H9 (cell line): ENCODE measurements at places on chromosomes 16 and 17.

- no peak for DNase-seq
Measured at GRCh38 chr16:56931271-56931891, 561 bp upstream of the HERPUD1 start.

DNA sequence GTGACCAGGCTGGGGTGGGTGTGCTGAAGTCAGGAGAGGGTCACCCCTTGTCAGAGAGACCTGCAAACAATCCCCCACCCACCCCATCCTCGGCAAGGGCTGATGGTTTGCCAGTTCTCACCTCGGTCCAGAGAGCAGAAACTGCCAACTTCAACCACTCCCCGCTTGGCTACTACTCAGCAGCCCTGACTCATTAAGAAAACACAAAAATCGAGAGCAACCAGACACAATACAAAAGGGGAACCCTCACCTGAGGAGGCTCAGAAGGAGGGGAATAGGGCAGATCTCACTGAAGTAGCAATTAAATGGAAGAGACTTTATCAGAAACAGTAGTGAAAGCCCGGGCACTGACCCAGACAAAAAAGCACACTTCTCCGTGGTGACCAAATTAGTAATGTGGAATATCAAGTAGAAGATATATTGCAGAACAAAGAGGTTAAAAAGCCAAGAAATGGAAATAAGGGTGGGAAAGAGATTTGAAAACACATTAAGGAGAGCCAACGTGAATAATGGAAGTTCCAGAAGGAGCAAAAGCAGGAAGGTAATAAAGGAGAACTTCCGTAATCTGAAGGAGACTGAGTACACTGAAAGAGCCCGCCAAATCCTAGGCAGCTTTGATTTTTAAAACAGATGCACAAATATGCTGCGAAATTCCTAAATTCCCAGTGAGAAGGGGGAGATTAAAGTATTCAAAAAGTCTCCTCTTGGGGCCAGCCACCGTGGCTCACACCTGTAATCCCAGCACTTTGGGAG lies 23.6 kb downstream of the CENPV start:
- no peak for DNase-seq

- no peak for DNase-seq
Measured at GRCh38 chr16:50678531-50678930, 2.6 kb downstream of the SNX20 start.

- no peak for DNase-seq
Measured at GRCh38 chr17:62935523-62935922, 30.5 kb upstream of the TANC2 start.

DNA sequence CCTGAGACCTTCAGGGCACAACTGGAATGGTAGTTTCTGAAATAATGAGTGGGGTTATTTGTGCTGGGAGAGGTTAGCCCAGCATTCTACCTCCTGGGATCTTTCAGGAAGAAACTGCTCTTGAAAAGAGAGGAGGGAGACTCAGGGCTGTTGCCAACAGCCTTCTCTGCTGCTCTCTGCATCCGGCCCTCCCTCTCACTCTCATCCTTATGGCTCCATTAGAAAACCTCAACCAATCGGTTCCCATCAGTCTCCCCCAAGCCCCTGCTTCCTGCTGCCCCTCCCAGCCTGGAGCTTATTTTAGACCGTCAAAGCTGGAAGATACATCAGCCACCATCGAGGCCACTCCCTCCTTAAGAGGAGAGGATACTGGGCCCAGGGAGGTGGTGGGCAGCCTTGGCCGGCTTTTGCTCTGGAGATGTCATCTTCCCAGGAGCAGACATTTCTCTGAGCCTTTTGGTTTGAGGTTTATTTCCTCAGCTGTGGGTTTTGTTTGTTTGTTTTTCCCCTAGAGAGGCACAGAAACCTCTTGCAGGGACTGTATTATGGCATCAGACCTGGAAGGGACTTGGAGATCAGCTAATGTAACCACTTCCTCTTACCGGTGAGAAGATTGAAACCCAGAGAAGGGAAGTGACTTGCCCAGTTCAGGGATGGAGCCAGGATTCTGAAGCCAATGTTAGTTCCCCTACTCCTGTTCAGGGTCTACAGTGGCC lies 2.7 kb downstream of the MPRIP start:
- DNase-seq: peak; percentile 61

DNA sequence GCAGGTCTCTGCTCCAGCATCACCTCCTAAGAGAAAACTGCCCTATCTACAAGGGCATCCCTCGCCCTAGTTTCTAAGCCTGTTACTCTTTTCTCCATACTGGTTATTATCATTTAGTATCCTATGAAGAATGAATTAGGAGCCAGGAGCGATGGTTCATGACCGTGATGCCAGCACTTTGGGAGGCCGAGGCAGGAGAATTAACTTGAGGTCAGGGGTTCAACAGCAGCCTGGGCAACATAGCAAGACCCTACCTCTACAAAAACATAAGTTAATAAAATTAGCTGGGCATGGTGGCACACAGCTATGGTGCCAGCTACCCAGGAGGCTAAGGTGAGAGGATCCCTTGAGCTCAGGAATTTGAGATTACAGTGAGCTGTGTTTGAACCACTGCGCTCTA lies 7.2 kb downstream of the EARS2 start:
- DNase-seq: no peak

DNA sequence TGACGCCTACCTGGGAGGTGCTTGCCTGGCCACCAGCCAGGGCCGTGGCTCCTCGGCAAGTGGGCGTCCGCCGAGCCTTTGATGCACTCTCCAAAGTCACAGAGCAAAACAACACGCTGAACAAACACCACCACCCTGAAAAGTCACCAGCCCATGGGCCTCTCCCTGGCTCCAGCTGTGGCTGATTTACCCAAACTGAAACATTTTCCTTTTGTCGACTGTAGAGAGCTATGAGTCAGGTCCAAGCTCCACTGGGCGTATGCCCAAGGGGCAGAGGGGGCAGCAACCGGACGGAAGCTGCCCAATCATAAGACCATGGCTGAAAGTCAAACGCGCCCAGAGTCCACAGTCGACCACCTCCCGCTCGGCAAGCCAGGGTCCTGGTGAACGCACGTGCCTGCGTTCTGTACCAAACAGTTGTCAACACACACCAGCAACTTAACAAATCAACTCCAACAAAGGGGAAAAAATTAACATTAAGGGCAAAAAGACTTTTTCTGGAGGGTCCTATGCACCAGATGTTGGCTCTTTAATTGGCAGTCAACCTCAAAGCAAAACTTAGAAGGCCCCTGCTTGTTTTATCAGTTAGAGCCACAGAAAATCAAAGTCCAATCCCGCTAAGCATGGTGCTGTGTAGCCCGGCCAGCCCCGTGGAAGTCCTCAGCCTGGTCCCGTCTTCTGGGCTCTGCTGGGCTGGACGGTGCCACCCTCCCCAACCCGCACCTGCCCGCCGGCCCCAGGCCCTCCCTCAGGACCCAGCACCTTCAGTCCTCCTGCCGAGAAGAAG lies 47.3 kb downstream of the TBC1D16 start:
- DNase-seq: no peak

DNA sequence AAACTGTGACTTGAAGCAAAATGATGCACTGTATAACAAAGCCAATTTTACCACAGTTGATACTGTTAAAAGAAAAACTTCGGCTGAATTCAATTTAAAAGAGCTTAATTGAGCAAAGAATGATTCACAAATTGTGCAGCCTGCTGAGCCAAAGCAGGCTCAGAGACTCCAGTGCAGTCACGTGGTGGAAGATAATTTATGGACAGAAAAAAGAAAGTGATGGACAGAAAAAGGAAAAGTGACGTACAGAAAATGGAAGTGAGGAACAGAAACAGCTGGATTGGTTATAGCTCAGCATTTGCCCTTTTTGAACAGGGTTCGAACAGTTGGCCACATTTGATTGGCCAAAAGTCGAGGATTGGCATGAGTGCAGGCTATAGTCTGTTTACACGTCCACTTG lies 25.7 kb downstream of the ZSWIM7 start:
- no peak for DNase-seq

GRCh38 chr16:56852401-56852730 lies 12.6 kb upstream of the SLC12A3 start:
- no peak for DNase-seq

DNA sequence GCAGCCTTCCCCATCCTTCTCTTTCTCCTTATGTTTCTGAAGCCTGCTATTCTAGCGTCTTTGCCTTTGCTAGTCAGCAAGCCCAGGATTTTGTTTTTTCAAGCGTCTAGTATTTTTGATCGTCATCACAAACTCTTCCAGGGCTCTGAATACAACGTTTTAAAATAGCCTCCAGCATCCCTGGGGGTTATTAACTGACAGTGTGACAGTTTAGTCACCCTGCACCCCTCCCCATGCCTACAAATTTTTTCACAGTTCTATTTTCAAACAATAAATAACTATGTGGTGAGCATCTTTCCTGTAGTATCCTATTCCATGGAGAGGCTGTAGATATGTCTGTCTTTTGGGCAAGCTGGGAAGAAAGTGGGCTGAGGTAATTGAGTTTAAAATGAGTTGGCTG lies 280.9 kb downstream of the MAP2K4 start:
- no peak for DNase-seq

DNA sequence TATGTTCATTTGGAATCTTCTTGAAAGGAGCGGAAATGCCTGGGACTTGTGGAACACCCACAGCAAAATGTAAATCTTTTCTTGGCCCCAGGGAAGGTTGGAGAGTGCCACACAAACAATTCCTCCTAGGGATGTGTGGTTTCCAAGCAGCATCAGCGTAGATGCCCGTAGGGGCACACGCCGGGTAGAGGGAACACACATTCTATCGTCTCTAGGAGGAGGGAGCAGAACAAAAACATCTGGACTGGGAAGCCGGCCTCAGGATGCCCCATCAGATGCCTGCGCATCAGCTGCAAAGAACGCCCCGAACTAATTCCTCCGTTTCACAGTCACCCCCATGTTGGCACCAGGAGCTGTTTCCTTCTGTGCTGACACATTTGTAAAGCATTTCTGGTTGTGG lies 357.9 kb upstream of the ZFHX3 start:
- DNase-seq: no peak

DNA sequence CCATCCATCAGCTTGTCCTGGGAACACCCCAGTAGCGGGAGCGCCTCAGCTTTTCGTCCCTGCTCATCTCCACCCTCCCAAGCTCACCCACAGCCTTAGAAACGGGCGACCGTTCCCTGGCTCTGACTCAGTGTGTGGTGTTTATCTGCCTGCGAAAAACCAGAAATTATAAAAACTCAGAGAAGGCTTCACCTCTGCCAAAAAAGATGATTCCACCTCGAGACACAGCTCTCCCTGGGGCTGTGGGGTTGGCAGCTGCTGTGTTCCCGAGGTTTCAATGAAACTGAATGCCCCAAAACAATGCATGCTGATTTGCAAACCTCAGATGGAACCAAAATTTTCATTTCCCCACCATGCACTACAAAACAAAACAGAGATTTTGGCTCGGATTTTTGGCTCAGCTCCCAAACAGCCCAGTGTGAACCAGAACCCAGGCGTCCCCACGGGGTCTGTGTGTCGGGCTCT lies 62.4 kb upstream of the MED9 start:
- DNase-seq: no peak

GRCh38 chr17:8856869-8857575 lies 10.5 kb downstream of the PIK3R6 start:
- DNase-seq: peak; percentile 22

DNA sequence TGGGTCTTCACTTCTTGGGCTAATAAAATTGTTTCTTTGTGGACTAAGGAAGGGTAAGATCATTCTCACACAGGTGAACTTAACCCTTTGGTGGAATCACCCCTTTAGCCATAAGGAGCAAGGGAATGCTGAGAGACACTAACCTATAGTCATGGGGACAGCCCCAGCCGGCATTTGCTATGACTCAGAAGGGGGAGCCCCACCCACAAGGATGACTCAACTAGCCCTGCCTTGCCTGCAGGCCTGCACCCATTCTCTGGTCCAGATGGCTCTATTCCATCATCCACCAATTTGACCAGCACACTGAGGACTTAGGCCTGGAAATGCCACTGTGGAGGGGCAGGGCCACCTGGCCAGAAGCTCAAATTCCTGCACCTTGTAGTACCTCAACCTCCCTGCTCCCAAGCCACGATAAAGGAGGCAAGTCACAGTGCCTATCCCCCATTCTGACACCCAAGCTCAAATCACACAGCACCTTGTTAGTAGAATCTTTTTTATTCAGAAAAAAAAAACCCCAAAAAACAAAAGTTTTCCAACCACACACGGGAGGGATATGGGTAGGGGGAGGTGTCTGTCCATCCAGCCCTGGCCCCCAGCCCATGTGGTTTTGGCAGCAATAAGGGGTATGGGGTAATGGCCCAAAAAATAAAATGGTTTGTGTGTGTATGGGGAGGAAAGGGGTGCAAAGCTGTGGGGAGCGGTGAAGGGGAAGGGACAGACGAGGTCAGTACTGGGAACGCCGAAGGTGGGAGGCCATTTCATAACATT lies 3.0 kb downstream of the PFN1 start:
- DNase-seq: peak; percentile 80

- no peak for DNase-seq
Measured at GRCh38 chr17:47099451-47099986, 89.6 kb downstream of the CDC27 start.

DNA sequence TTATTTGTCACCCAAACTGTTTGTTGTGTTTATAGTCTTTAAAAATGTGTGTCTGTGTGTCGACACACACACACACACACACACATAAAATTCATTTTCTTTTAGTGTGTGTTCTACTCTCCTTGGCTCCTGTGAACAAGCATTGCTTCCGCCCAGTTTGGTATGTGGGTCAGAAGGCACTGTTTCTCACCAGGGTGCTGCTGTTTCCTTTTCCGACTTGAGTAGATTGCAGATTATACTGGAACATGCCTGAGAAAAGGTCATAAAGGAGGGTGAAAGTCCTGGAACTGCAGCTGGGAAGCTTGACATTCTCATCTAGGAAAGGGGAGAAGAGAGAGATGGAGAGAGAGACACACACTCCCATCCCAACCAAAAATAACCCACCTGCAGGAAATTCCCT lies 330.3 kb downstream of the BCAS3 start:
- peak; percentile 28 for DNase-seq

- no peak for DNase-seq
Measured at GRCh38 chr16:57500578-57501111, 14.4 kb upstream of the DOK4 start.
